WERI-Rb-1 (cell line): ENCODE measurements at places on chromosomes 16 and 17.

DNA sequence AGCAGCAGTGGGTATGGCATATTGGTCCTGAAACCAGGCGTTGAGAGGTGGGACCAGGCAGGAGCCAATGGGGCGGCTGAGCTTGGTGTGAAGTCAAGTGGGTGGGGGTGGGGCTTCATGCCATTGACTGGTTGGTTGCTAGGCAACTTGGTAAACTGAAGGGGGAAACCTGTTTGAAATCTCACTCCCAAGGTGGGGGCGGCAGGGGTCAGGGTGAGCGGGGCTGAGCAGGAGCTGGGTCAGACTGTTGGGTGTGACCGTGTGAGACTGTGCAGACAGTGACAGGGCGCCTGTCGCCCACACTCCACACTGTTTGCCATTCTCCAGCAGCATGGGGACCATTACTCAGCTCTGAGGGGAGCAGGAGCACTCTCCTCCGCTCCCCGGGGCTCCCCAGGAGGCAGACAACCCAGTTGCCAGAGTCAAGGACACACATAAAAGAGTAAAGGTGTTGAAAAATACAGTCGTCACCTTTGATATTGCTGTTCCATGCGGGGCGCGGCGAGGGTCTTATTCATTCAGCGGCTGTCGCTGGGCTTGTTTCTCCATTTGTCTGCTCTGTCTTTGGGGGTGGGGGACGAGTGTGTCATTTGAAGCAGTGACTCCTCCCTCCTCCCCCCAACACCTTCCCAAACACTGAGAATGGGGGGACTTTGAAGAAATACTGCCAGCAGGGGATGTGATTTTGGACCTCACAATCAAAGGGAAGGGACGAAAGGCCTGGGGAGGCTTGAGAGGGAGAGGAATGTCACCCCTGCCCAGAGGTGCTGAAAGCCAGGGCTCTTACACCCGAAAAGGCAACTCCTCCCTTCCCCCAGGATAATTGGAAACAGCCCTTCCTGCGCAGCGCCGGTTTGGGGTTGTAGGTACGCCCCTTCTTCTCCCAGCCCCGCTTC, 1.2 kb upstream of the EFNB3 start:
- DNase-seq: peak; percentile 52

DNA sequence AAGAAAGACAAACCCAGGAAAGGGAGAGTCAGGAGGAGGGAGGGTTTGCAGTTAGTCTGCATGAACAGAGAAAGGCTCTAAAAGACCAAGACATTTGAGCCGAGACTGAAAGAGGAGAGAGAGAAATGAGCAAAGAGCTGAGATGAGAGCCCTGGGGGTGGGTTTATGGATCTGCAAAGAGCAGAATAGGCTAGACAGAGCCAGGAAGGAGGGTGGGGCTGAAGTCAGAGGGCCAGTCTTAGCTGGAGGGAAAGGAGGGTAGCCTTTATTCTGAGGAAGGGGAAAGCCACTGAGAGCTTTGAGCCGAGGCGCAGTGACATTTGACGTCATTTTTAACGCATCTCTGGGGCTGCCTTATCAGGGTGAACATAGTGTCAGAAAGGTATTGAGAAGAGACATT, 85.7 kb upstream of the CDH13 start:
- no peak for DNase-seq

GRCh38 chr16:49439676-49440075, 66.1 kb downstream of the C16orf78 start:
- DNase-seq: no peak

GRCh38 chr16:81216706-81217105, 21.8 kb upstream of the BCO1 start:
- DNase-seq: no peak

DNA sequence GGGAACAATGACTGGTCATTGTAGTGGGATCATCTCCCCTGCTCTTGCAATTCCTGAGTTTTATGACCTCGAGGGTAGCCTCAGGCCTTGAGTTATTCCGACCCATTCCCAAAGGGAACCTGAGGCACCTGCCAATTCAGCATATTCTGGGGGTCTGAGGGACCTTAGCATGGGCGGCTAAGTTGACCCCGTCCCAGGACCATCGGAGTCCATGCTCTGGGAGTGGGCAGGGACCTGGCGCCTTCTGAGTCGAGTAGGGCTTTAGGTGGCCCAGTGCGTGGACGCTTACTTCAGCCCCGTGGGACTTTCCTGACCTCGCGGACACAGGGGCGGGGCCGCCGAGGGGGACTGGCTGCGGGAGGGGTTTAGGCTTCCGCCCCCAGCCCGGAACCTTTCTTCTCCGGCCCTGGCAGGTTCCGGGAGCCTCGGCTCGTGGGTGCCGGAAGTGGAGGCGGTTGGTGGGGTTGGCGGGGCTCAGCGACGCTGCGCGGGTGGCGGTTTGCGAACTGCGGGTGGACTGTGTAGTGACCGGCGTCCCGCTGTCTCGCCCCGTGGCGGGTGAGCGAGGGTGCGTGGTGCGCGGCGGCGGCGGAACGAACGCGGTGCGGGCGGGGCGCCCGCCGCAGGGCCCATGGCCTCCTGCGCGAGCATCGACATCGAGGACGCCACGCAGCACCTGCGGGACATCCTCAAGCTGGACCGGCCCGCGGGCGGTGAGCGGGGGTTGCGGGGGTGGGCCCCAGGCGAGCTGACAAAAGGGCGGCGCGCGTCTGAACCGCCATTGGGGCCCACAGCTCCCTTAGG, at the start of gene EDC4:
EDC4 (plus strand) TSS at position 422 of the 804 bp plus-strand sequence; CDS start at position 632, 210 bp downstream.
- DNase-seq: peak; percentile 88

DNA sequence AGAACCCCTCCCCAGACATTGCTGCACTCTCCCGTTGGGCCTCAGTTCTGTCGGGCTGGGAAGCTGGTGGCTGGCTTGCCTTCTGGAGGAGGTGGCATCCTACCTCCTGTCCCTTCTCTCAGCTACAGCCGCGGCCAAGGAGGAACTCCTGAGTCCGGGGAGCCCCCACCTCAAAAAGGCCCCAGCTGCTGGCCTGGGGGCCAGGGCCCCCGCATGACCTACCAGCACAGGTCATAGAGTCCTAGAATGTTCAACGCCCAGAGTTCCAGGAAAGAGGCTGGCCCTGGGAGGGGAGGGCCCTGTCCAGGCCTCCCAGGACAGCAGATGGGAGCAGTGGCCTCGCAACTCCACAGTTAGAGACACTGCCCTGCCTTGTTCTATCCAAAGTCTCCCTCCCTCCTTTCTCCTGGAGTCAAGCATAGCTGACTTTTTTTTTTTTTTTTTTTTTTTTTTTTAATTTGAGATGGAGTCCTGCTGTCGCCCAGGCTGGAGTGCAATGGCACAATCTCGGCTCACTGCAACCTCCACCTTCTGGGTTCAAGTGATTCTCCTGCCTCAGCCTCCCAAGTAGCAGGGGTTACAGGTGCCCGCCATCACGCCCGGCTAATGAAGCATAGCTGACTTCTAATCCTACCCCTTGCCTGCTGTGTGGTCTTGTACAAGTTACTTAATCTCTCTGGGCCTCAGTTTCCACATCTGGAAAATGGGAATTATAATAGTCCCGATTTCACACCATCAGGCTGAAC, 7.1 kb downstream of the CARHSP1 start:
- DNase-seq: no peak
